ENCODE measurements at places on chromosomes 6 and 20.

- no peak for DNase-seq
These were observed 950.9 kb downstream of the KIF16B start for GRCh38 chr20:15622368-15622767.

DNA sequence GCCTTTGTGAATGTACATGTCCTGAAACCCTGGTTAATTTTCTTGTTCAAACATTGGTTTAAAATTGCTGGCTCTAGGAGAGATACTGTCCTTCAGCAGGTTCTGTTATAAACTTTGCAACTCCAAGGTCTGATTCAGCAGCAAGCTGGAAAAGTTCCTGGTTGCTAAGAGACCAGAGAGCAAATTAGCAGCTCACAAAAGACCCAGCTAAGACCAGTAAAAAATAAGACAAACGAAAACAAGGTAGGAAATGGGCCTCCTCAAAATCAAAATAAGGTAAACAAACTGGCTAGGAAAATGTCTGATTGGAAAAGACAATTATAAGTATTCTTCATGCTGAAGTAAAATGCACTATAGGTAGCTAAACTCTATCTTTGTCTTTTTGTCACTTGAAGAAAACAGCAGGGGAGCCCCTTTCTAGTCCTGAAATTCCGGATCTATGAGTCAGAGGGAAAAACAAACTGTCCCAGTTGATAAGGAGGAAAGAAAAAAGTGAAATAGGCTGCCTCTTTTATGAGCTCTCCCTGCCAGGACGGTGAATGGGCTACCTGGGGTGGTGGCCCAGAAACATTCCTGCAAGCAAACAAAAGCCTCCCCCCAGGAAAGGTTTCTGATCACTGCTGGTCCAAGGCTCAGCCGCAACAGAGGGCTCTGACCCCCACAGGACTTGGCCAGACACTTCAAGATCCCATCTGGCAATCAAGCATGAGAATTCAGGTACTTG is 41.6 kb downstream of the UNC5CL start:
- DNase-seq = no peak

DNA sequence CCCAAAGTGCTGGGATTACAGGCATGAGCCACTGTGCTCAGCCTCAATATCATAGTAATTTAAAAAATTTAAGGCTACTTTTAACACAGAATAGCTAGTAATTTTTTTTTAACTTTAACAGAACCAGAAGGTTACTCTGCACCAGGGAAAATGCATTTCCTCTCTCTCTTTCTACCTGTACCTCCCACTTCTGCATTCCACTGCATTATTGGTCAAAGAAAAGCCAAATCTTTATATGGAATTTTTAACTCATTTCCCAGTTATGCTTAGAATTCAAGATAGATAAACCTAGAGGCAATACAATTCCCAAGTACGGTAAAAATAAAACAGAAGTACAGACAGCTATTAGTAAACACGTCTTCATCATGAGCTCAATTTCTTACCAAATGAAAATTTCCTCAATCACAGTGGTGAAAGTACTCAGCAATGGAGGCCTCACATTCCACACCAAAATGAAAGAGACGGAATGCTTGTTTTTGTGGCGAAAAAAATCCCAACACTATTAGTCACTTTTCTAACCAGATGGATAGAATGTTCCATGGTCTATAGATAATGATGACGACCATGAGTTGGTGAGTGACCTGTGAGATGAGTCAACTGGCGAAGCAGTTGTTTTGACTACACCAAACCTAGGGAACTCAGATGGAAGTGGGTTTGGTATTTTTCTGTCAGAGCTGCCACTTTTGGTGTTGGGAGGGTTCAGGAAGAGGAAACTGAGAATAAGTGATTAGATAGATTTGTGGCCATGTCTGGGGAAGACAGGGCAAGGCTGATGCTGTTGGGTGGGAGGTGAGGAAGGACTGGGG is 104.7 kb upstream of the SGK1 start:
- DNase-seq = no peak

DNA sequence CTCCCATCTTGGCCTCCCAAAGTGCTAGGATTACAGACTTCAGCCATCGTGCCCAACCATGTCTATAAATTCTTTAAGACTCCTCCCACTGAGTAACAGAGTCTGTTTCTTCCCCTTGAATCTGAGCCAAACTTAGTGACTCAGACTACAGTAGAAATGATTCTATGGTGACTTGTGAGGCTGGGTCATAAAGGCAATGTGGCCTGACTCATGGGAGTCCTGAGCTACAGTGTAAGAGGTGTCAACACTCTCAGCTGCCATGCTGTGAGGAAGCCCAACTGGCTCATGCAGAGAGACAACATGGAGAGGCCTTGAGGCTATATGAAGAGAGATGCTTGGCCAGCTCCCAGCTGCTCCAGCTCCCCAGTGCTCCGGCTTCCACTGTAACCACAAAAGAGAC is 5.2 kb upstream of the NRSN2 start:
- no peak for DNase-seq

DNA sequence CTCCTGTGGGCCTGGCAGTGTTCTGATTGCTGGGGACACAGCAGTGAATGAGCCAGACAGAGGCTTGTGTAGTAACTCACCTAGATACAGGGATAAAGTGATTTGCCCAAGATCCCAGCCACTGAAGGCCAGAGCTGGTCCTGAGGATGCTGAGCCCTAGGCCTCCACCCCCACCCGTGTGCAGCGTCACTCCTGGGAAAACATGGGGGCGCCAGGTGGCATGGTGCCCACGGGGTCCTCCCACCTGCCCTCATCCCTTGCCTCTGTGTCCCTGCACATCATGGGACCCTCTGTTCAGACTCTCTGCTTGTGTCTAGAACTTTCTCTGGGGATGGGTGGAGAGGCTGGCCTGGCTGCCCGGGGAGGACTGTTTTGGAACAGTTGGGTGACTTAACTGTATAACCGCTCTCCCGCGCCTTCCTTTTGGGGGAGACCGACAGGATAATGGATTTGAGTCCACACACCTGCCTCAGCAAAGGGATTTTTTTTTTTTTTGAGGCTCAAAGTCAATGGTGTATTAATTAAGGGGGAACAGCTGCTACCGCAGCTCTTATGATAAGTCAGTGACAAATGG is 19.6 kb downstream of the LEMD2 start:
- DNase-seq = no peak

- DNase-seq = no peak
These were observed 72.6 kb downstream of the HIVEP2 start for GRCh38 chr6:142872376-142872775.

DNA sequence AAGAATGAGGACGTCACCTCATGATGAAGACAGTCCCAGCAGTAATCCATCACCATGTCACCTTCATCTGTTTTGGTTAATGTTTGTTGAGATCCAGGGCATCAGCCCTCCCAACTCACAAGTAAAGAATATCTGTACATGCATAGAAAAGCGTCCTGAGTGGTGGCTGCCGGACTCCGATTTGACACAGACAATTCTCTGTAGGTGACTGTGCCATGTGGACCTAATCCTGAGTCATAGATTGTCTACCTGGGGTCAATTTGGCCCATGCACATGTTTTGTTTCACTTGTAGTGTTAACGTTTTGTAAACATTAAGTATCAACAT is 168.4 kb upstream of the UST start:
- DNase-seq = no peak

- DNase-seq = no peak
These were observed 7.1 kb downstream of the SPATA2 start for GRCh38 chr20:49908258-49908565.

DNA sequence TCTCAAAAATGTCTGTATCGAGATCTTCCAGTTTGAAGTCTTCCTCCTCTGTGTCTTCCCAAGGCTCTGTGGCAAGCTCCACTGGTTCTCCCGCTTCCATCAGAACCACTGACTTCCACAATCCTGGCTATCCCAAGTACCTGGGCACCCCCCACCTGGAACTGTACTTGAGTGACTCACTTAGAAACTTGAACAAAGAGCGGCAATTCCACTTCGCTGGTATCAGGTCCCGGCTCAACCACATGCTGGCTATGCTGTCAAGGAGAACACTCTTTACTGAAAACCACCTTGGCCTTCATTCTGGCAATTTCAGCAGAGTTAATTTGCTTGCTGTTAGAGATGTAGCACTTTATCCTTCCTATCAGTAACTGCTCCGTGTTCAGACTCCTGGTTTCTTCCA is 10.0 kb upstream of the DHX35 start:
- DNase-seq = no peak

DNA sequence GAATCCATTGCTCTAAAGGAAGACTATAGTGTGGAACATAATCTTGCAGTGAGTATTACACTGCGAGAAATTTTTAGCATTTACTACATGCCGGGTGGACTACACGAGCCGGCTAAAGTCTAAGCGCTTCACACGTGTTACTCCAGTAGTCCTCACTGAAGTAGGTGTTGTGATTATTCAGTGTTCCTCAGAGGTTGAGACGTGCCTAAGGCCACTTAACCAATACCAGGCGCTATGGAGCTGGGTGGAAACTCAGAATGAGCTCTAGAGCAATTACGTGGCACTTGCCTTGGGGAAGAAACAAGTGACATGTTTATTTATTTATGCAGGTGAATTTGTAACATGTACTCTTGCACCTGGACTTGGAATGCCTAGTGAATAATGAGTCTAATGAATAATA is 46.4 kb downstream of the SASH1 start:
- no peak for DNase-seq

GRCh38 chr6:42226161-42226611 is 8.5 kb upstream of the MRPS10 start:
- DNase-seq = no peak

GRCh38 chr20:14303106-14303505 is 34.3 kb downstream of the FLRT3 start:
- no peak for DNase-seq

- no peak for DNase-seq
These were observed 14.4 kb downstream of the REPS1 start for GRCh38 chr6:138973466-138974153.

- DNase-seq = no peak
These were observed 62.4 kb downstream of the LIN28B start for GRCh38 chr6:105019285-105019684.

DNA sequence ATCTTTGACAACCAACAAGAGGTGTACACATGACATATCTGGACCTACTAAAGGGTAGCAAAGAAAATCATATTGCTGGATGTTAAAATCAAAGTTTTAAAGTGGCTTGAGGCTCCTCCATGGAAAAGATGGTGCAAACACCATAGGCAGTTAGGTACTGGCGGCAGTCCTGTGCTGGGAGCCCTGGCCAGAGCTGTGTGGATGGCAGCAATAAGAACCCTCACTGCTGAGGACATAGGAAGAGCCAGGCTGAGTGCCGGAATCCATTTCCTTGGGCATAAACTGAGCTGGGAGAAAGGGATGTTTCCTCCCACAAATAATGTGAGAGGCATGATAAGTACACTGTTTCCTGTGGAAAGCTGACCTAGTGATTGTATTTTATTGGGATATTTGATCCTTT is 89.9 kb downstream of the ARID1B start:
- DNase-seq = no peak

DNA sequence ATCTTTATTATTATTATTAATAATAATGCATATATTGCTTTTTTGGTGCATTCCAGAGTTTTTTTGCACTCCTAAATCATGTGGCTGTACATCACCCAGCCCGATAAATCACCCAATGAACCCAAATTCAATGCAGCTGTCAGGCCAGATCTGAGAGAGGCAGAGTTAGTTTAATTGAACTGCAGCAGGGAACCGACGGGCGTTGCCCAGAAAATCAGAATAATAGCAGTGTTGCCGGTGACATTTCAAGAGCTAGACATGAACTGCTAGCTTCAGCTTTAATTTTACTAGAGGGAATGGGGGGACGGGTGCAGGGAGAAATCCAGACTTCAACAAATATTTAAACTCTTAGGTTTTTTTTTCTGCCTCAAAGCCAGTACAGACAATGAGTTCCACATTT is 135.0 kb downstream of the CLIC5 start:
- DNase-seq = no peak

DNA sequence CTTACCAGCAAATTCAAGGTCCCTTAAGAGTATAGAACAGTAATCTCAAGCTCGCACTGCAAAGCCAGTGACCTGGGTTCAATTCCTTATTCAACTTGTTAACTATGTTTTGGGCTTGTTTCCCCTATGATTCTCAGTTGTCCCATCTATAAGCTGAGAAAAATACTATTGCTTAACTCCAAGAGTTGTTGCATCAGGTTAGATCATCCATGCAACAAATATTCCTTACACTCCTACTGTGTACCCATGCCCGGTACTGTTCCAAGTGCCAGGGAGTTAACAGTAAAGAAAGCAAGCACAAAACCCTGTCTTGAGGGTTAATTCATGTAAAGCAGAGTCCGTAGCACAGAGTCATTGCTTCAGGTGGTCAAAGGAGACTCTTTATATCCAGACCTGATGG is 247.3 kb downstream of the MAFB start:
- DNase-seq = no peak
